Body of pancreas (tissue), 4 donors: ENCODE measurements at places on chromosomes 5 and 9.

DNA sequence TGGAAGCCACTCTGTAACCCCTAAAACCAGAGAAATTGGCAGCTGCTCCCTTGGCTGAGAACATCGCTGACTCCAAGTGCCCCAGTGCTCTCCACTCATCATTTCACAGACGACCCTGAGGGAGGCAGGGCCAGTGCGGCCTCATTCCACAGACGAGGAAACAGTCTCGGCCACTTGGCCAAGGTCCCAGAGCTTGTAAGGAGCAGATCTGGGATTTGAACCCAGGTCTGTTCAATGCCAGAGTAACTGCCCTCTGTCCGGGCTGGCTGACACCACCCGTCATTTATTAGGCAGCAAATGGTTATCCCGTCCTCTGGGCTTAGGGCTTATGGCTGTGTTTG, 19.9 kb upstream of the IER5L start:
- DNase-seq: no peak

- peak; percentile 70 for DNase-seq
Observed at GRCh38 chr5:127878174-127878750, 175.1 kb downstream of the CCDC192 start.

DNA sequence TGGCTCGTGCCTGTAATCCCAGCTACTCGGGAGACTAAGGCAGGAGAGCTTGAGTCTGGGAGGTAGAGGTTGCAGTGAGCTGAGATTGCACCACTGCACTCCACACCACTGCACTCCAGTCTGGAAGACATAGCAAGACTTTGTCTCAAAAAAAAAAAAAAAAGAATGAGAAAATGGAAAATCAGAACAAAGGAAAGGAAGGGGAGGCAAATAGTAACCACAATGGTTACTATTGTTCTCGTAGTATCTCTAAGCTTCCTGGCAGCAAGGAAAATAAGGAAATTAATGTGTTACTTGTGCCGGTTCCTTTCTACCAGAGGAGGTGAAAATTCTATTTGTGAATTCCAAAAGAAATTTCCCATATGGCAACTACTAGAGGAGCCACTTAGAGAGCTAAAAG, 48.5 kb upstream of the BNC2 start:
- DNase-seq: no peak

- DNase-seq: peak; percentile 60
Observed at GRCh38 chr9:27033815-27034403, 28.4 kb upstream of the LRRC19 start.

DNA sequence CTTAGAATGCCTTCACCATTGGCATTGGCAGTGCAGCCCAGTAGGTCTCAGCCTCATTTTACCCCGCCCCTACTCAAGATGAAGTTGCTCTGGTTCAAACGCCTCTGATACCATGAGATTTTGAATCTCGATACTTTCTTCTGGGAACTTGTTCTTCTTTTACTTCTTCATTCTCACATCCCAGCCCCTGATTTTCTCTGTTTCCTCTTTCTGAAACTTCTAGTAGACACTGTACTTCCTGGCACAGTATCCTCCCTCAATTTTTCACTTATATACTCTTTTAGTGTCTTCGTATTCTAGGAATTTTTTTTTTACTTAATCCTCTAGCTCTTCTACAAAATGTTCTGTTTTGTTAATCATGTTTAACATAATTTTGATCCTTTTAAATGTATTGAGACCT, 13.1 kb upstream of the ZNF79 start:
- no peak for DNase-seq

- no peak for DNase-seq
Observed at GRCh38 chr5:68287631-68287975, 72.0 kb downstream of the PIK3R1 start.

DNA sequence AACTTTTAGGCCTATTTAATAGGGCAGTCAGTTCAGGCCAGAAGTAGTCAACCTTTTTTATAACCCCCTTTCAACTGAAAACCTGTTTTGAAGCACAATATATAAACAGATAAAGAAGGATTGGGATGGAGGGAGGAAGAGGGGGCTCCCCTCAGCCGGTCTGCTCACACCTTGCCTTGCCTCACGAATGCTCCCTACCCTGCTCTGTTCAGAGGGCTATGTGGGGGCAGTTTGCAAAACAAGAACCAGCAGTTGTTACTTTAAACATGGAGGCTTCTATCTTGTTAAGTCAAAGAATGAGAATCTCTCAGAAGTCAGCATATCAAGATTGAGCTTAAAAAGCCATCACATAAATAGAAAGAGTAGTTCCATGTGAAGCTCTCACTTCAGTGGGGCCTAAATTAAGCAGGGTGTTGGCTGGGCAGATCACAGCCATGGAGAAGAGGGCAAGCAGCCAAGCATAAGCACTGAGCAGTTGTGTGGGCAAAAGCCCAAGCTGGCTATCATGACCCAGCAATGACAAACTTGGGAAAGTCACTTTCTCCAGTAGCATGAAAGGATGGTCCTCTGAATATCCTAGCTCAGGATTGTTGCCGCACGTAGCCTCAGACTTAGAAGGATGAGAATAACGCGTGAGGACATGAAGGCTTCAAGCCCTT, 70.6 kb downstream of the ALDH1A1 start:
- DNase-seq: peak; percentile 17

GRCh38 chr5:2656206-2656605, 95.3 kb downstream of the IRX2 start:
- no peak for DNase-seq

DNA sequence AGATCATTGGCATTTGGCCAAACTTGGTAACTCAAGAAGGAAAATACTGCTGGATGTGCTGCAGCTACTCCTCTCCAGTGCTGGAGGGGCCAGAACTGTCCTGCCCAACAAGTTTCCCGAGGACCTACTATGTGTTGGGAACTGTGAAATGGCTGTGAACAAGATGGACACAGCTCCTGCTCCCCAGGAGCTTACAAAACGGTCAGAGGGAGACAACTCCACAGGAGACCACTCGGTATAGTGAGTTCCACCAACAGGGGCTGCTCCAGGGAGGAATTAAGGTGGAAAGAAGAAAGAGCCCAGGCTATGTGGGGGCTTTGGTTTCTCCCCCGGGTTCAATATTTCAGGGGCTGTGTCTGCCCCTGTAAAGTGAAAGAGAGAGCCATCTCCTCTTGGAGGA, 78.8 kb downstream of the GNA14 start:
- no peak for DNase-seq

- DNase-seq: no peak
Observed at GRCh38 chr5:117434254-117434653, 859.6 kb upstream of the SEMA6A start.

DNA sequence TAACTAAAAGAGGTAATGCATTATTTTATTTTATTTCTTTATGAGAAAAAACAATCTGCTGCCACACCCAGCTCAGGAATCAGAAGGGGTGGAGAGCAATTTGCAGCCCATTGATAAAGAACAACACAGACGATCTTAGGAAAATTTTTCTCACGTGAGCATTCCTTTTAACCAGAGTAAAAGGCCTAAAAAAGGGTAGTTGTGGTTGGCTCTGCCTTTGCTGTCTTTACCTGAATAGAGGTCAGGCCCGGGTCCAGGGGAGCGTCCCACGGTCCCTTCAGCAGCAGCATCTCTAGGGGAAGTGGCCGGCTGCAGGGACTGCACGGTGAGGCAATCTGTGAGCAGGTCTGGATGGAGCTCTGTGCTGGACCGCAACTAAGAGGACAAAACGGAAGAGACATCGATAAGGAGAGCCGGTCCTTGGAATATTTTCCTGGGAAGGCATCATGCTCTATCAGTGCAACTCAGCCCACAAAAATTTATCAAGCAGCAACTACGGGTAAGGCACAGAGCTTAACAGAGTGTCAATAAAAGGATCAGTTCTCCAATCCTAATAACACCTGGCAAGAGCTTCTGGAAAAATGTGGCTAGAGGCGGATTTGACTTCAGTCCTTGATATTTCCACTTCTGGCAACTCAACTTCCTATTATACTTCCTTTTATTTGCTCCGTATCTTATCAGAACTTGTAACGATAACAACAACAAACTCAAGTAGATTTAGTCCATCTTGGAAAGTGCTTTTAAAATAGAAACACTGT, 372.8 kb upstream of the RFX3 start:
- DNase-seq: no peak
